ENCODE measurements at places on chromosomes 2 and 18. TPM values are rescaled to one million over a fixed set of nuclear protein-coding genes. Genes with fewer than 3 reads are reported as not detected.

The SCTR gene
- total RNA-seq: not detected

DNA sequence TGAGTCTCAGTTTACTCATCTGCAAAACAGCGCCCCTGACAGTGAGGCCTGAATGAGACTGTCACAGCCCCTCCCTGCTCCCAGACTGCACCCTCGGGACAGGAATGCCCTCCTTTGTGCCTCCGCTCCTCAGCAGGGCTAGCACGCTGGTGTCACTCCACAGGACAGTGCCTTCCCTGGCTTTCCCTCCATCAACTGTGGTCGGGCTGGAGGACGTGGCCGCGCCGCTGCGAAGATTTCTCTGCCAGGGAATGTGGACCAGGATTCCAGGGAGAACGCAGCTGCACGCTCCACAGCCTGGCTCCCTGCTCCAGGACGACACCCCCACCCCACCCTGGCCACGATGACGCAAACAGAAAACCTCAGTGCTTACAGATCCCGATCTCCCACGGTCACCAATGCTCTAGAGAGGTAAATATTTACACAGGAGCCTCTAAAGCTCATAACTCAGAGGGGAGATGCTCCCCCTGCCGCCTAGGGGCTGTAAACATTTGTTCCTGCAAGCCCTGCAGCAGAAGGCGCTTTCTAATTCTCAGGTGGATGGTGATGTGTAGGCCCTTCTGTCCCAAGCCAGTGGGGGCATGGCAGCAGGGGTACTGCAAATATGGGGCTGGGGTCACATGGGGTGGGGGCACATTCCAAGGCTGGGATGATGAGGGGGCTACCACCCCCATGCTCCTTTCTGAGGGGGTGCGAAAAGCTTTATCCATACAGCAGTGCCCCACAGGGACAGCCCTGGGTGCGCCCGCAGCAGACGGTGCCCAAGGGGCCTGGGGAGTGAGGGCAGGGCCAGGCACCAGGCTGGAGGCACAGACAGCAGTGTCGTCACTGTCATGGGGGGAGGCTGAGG, 12.4 kb downstream of the HS6ST1 start:
- peak; percentile 90 for DNase-seq

- DNase-seq: no peak
Observed at GRCh38 chr18:5444269-5444668, 99.5 kb downstream of the EPB41L3 start.

DNA sequence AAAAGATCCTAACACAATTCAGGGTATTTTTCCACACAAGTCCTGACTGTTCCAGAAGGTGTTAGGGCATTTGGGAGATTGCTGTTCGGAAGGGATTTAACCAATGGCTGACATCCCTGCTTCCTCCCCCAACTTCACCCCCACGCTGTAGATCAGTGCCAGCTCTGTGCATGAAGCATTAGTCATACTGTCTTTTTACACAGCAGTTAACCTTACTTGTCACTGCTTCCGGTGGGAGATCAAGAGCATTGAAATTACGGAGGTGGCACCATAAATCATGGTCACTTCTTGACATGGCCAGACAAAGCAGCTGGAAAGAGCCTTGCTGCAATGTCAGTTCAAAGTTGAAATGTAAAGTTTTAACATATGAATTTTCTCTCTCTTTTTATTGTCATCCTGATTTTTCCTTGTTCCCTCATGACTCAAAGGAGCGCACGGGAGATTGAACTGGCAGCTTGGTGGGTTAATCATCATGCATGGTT, 70.2 kb downstream of the HRH4 start:
- DNase-seq: no peak

DNA sequence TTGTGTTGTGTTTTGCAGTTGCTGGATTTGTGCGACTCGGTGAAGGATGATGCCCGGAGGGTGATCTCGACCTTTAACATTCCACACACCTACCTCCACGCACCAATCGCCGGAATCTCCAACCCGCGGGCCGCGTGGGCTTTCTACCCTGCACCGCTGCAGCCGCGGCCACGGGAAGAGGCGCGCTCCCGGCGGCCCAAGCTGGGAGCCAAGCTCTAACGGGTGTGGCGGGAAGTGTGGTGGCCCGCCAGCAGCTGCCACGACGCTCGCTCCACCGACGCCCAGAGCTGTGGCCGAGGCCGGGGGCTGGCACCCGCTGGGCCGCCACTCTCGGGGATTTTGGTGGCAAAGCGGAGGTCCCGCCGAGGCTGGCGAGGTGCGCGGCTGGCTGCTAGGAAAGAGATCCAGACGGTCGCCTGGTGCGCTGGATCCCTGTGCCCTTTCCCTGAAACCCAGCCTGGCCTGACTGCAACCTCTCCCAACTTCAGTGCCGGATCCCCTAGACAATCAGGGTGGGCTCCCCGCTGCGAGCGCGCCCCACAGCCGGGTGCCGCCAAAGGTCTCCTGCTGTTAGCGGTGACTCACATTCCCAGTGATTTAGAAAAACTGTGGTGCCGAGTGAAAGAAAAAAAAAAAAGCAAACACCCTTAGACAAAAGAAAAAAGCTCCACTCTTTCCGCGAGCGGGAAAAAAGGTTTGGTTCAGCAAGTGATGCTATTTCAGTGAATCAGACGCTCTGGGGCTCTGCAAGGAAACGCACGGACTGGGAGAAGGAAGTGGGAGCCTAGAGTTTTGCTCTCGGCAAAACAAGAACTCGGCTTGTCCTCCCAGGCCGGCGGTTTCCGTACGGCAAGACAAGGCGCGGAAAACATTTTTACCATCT, 2.9 kb upstream of the BCL2L11 start:
- DNase-seq: peak; percentile 82

DNA sequence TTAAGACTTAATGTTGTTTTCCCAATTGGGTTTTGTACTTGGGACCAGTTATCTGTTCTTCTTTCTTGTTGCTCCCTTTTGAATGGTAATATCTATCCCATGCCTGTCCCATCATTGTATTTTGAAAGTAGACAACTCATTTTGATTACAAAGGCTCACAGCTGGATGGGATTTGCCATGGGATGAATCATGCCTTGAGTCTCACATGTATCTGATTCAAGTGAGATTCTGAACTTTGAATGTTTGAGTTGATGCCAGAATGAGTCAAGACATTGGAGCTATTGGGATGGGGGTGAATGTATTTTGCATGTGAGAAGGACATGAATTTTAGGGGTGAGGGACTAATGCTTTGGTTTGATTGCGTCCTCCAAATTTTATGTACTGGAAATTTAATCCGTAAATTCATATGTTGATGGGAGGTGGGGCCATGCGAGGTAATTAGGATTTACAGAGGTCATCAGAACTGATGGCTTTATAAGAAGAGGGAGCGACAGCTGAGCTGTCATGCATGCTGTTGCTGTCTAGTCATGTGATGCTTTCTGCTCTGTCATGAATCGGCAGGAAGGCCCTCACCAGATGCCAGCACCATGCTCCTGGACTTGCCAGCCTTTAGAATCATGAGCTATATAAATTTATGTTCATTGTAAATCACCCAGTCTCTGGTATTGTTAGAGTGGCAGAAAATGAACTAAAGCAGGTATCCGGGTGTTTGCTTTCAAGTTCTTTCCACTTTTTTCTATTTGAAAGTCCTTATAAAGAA, 741.3 kb upstream of the RAB6C start:
- DNase-seq: no peak
